Small intestine (tissue), 16 donors: ENCODE measurements at places on chromosomes 4 and X.

DNA sequence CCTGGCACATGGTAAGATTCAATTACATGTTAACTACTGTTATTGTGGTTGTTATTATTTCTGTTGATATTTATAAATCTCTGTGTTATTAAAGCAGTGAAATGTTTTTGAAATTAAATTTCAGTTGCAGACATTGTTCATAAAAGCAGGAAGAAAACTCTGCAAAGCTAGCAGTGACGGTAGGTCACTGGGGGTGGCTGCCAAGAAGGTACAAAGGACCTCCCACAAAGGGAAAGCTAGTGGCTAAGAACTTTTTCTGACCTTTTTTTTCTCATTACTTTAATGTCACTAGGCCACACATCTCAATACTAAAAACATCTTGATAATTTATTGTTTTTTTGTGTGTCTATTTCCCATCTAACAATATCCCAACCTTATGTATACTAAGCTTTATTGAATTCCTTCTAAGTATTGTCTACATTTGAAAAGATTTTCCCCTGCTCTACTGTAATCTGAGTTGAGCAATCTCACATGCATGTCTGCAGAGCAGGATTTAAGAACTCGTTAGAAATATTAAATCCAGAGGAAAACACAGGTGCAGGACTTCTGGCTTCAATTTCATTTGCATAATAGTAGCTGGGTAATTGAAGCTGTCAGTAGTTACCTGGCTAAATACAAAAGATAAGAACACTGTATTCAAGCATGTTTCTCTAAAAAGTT is 197.3 kb downstream of the CFAP299 start:
- no peak for DNase-seq

DNA sequence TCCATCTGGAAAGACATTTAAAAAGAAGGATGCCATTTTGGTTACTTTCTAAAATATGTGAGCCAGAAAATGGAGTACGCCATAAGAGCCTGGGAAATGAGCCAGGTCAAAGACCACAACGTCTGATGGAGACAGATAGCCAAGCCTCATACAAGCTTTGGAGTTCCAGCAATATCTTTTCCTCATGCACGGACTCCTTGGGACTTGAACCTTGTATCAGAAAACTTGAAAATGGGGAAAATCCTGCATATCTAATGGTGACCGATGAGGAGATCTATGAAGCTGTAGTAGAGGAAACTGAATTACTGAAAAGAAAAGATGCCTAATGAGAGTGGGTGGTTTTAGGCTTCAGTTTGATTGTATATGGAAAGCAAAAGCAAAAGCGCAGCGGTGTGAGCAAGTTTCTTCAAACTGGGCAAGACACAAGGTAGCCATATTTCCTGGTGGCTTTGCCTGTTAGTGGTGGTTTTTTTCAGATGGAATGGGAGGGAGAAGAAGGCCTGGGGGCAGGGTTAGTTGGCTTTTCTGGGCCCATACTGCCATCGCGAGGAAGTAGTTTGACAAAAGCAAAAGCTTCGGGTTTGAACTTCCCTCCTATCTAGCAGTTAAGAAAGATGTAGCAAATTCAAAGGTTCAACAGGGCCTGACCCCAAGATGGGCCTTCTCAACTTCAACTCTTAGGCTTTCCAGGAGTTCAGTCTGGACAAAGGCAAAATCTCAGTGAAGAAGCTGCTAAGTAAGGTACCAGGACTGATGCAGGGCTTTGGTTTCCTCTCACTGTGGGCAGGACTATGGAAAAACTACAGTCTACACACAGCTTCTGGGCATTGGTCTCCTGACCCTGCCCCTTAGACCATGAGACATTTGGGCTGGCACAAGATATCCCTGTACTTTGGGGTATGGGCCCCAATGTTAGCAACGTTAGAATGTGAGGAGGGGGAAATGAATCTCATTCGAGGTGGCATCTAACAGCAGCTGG is 210.0 kb upstream of the STK26 start:
- DNase-seq: peak; percentile 1

- DNase-seq: no peak
Measured at GRCh38 chrX:137792214-137792613, 226.3 kb downstream of the ZIC3 start.

GRCh38 chr4:40306226-40306625 is 28.9 kb upstream of the CHRNA9 start:
- no peak for DNase-seq

DNA sequence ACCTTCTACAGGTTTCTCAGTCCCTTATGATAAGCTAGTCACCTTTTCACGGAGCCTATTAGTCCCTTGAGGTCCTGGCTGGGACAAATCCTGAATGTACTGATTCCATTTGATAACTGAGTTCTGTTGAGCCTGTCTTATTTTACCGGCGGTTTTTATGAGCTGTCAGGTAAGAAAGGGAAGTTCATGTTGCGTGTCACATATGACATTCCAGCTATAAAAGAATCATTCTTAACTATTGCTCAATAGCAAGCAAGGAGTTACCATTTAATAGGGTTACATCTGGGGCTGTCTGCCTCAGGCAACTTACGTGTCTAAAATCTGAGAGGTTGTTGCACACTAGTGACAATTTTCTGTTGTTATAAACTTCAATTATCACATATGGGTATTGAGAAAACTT is 394.6 kb downstream of the TECRL start:
- DNase-seq: no peak

DNA sequence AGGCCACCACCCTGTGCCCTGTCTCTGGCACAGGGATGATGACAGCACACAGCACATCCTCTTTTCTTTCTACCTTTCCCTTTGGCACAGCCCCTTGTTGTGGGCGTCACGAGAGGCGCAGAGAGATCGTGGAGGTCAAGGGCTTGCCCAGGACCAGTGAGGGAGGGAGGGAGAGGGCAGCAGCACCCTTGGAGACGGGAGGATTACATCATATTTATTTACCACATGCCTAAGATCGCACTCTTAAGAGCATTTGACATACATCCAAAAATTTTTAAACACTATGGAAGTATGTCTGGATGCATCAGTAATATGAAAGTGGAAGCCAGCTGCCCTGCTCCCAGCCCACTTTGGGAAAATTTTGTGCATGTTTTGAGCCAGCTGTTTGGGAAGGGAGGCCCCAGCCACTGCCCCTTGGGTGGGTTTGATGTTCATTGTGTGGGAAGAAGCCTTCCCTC is 12.7 kb downstream of the WFS1 start:
- no peak for DNase-seq

- DNase-seq: no peak
Measured at GRCh38 chr4:163663454-163664225, 169.2 kb downstream of the TMA16 start.

- no peak for DNase-seq
Measured at GRCh38 chr4:86718152-86718551, 124.0 kb downstream of the PTPN13 start.

- peak; percentile 72 for DNase-seq
Measured at GRCh38 chr4:110621839-110622751, 782 bp downstream of the PITX2 start.

GRCh38 chr4:124936427-124936826 is 223.9 kb upstream of the ANKRD50 start:
- no peak for DNase-seq

DNA sequence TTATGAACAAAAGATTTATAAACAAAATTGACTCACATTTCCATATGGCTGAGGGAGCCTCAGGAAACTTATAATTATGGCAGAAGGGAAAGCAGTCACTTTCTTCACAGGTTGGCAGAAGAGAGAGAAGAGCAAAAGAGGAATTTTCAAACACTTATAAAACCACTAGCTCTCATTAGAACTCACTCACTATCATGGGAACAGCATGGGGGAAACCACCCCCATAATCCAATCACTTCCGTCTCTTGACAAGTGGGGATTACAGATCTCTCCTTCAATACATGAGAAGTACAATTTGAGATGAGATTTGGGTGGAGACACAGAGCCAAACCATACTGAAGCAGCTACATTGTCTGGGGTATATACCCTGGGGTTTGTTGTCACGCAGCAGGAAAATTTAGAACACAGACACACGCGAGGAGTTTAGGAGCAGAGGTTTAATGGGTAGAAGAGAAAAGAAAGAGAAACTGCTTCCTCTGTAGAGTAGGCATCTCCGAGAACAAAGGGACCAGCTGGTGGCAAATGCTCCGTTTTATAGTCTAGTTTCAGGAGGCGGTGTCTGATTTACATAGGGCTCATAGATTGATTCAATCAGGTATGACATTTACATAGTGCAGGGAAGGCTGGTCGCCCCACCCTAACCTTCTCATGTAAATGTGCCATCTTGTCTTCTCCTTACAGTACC is 2277.7 kb upstream of the AGA start:
- no peak for DNase-seq

DNA sequence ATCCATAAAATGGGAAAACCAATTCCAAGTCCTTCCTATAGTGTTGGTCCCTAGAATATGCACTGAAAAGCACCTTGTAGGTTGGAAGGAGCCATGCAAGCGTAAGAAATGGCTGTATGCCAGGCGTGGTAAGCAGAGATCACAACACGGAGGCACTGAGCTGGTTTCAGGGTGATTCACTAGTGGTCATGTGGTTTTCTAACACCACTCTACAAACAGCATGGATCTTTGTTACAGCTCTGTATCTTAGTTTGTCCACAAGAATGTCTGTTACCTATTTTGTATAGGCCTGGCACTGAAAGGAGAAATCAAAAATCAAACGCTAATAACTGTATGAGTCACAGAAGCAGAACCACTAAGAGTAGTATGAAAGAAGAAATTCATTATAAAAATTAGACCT is 71.9 kb downstream of the MAGEB17 start:
- no peak for DNase-seq

GRCh38 chr4:97938141-97938540 is 205.1 kb downstream of the STPG2 start:
- no peak for DNase-seq

DNA sequence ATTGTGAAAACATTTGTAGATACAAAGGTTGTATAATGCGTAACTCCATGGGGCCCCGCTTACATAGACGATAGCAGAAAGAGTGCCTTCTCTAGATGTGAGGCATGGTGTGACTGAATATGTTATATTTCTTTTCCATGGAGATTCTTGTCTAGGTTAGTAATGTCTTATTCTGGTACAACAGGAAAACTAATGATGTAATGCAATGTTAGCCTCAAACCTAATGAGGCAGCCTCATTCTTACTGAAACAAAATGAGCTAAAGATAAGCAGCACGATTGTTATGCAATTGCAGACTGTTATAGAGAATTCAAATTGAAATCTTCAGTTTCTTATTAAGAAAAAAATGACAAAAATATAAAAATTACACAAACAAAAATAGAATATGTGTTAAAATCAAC is 171.1 kb upstream of the ANKRD50 start:
- no peak for DNase-seq
